Stimulated activated CD4-positive, alpha-beta T cell treated with anti-CD3 and anti-CD28 coated beads, TNF-alpha, amount 100 ng/mL, for 1 hour (primary cell): ENCODE measurements at places on chromosomes 13 and 19.

DNA sequence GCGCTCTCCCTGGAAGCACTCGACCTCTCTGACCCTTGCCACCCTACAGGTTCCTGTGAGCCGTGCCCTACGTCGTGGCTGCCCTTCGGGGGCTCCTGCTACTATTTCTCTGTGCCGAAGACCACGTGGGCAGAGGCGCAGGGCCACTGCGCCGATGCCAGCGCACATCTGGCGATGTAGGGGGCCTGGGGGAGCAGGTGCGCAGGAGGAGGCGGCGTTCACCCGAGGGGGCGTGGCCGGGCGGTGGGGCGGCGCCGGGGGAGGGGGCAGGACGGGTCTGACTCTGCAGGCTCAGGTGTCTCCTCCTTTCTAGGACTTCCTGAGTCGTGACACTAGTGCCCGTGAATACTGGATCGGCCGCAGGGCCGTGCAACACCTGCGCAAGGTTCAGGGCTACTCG lies 26.4 kb downstream of the CLEC4M start:
- peak; percentile 24 for DNase-seq

DNA sequence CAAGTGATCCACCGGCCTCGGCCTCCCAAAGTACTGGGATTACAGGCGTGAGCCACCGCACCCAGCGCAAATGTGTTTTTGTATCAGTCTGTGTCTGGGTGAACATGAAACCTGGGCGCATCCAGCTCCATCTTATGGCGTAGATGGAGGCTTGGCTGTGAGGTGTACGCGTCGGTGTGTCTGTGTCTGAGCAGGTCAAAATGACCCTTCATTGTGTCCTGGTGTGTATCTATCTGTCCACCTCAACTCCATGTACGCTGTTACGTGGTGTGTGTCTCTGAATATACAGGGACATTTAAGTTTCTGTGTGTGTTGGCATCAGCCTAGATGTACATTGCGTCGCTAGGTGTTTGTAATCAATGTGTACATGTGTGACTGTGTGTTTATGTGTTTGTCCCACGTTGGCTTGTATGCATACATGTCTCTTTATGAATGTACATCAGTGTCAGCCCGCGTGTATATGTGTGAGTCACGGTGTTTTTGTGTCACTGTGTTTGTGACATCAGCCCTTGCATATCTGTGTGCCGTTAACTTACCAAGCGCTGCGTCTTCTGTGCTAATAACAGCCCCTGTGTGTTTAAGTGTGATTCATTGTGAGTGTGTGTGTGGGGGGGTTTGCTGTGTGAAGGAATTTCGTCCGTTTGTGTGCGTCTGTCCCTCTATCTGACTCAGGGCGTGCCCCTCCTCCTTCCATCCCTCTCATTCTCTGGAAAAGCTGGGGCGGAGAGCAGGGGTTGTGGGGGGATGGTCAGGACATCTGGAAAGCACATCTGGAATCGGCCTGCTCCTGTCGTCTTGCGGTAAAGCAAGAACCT lies 6.4 kb downstream of the AXL start:
- no peak for DNase-seq

DNA sequence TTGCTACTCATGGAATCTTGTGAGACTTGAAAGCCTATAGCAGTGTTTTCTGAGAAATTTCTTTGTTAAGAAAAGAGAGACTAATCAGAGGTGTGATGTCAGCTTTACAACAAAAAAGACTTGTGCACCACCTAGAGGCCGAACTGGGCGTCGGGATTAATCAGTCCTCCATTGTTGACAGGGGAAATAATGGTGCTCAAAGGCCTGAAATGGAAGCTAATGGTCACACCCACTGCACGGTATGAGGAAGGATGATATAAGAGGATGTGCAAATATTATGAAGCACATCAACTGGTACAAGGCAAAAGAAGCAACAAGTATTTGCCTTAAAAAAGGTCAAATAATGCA lies 480.2 kb upstream of the MIR17HG start:
- DNase-seq: no peak

GRCh38 chr19:10643968-10644259 lies 10.2 kb upstream of the ILF3 start:
- no peak for DNase-seq

DNA sequence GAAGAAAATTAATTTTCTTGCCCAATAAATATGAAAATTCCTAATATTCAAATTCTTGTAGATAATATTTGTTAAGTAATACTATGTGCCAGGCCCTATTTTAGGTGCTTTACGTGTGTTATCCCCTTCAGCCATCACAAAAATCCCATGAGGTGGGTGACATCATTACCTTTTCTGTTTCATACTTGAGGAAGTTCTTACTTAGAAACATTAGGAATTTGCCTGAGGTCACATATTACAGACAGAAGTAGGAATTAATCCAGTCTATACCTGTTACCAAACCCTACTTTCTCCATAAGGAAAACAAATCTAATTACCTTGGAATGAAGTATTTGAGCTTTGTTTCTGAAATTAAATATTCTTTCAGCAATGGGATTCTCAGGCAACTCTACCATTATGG lies 336.1 kb downstream of the GPC6 start:
- no peak for DNase-seq

GRCh38 chr13:39108783-39109182 lies 70.5 kb downstream of the NHLRC3 start:
- DNase-seq: no peak

GRCh38 chr13:82412749-82413148 lies 1469.5 kb downstream of the SLITRK1 start:
- no peak for DNase-seq

DNA sequence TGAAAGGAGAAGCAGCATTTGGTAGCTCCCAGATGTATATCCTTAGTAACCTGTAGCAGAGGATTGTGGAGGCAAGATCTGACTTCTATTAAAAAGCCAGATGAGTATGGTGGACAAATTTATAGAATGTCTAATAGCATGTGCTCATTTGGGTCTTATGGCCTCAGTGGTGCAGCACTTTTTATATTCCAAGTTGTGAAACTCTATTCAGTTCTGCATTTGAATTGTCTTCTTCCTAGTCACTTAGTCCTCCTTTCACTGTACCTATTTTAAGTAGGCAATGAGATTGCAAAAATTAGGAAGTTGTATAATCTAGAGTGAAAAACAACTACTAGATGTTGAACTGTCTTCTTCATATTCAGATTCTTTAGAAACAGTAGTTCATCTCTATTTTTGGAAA lies 412.5 kb upstream of the PCDH9 start:
- no peak for DNase-seq

GRCh38 chr19:48364598-48365348 lies 606 bp downstream of the SYNGR4 start:
- no peak for DNase-seq

GRCh38 chr19:16075430-16076153 lies 703 bp upstream of the TPM4 start:
- no peak for DNase-seq

DNA sequence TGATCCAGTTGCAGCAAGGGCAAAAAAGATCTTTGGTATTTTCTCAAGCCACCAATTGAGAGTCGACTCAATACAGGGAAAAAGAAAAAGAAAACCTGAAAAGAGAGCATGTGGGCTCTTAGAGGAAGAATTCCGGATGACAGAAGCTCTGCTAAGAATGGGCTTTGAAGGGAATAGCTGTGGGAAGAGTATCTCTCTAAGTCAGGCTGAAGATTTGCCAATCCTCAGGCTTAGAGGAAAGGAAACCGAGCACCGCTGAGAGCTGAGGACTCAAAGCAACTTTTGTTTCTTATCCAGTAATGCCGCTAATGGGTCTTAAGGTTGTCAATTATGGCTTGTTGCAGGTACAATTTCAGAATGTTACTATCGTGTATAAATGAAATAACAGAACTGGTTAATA lies 166.4 kb downstream of the EFNB2 start:
- DNase-seq: no peak
